Stimulated activated CD4-positive, alpha-beta T cell treated with anti-CD3 and anti-CD28 coated beads, Interleukin-4, amount 100 ng/mL, for 1 hour (primary cell): ENCODE measurements at places on chromosomes 5 and 9.

GRCh38 chr5:160959804-160960203, 107.8 kb upstream of the ATP10B start:
- DNase-seq = no peak

GRCh38 chr9:87237336-87237735, 260.3 kb upstream of the DAPK1 start:
- no peak for DNase-seq

GRCh38 chr5:139295346-139296057, 2.0 kb downstream of the MATR3 start:
- DNase-seq = no peak

DNA sequence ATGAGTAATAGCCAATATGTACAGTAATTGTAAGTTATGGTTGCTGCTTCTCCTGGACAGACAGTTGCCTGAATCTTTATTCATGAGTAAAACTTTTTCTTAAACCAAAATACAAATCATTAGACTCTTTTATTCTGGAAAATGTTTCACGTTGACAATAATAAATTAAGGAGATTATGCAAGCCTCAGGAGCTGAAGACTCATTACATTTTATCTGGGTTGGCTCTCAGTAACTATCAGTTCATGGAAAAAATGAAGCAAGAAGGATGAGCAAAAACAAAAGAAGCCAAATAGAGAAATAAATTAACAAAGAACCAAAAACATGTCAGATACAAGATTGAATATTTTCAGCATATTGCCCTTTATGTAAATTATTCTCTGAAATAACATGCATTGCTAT, 88.9 kb upstream of the PRR16 start:
- DNase-seq = no peak
